Stimulated activated CD4-positive, alpha-beta T cell treated with anti-CD3 and anti-CD28 coated beads, Interleukin-4, amount 100 ng/mL, for 4 hours (primary cell): ENCODE measurements at places on chromosomes 7 and 10.

DNA sequence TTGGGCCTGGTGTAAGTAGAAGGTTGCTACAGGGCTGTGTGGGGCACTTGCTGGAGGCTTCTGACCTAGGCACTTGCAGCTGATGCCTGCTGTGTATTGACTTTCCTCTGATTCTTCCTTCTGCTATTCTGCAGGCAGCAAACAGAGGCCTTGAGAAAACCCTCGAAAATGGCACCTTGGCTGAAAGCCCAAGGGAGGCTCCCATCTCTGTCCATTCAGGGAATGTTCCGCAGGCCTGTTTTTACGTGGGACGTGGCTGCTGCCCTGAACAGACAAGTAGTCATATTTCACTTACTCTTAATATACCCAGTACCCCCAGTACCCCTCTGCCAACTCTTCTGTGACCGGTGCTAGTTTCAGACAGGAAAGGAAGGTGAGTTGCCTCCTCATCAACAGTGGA is 664.7 kb downstream of the INHBA start:
- no peak for DNase-seq

GRCh38 chr10:49076319-49076718 is 39.0 kb downstream of the VSTM4 start:
- DNase-seq, result no peak

- no peak for DNase-seq
Measured at GRCh38 chr7:129009437-129009836, 45.5 kb downstream of the TNPO3 start.

DNA sequence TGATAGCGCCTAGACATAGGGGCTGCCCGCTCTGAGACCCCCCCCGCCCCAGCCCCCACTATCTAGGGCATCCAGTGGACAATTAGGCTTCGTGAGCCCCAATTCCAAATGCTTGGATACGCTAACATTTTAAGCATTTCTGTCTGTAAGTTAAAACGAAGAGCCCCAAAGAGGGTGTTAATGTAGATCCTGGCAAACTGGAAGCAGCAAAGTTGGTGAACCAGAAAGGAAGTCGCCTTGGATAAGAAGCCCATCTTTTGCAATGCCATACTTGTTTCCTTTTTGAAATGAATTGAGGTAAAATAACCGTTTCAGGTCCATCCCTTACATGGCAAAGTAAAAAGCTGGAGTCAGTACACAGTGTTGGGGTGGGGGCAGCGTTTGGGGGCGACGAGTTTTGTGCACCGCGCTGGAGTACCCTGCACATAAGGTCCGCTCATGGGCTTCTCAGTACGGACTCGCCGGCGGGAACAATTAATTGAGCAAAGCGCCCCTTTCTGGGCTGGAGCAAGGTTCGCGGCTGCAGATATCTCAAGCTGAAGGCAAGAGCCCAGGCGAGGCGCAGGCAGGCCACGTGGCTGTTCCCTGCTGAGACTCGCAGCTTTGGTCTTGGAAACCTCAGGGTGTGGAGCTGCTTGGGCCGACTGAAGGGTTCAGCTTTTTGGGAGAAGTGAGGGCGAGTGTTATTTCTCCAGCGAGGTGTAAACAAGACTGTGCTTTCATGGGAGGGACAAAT is 1.4 kb upstream of the TWIST1 start:
- DNase-seq, result no peak

GRCh38 chr7:22860784-22861482 is 38.3 kb upstream of the TOMM7 start:
- no peak for DNase-seq

DNA sequence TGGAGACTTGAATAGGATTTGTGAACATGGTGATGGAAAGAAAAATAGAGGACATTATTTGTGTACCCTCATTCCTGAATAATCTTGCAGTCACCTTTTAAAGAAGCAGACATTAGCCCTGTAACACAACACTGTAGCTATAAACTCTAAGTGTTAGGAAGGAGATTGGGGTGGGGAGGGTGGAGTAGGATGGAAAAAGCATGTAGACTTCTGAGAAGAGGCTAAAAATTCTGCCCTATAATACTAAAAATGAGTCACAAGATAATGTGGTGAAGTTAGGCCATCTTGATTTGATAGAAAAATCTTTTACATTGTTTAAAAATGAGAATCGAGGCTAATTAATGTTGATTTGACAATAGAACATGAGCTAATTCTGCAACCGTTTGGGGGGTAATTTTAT is 128.8 kb downstream of the LCOR start:
- no peak for DNase-seq

DNA sequence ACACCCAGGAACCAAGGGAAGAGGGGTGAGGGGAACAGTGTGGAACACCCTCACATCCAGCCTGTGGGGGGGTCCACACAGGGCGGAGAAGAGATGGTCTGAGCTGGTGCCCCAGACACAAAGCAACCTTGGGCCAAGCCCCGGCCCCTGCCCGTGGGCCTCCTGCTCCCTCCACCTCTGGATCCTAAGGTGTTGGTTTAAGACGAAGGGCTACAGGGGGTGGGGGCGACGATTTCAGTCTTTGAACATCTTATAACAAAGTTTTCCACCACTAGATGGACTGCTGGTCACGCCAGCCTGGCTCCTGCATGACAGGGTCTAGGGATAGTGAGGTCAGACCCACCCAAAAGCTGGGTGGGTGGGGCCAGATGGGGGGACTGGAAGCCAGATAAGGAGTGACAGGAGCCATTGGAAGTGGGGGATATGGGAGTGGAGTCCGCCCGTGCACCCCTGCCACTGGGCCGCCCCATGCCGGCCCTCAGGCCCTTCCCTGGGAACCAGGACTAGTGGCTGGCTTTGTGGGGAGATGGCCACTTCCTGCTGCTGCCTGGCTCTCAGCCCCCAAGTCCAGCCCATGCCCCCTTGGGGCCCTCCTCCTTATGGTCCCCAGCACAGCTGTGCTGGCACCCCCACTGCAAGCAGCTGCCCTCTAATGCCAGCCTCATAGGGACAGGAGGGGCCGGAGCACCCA is 98.4 kb downstream of the RGS10 start:
- no peak for DNase-seq

- DNase-seq, result no peak
Measured at GRCh38 chr10:131816157-131816775, 84.5 kb upstream of the PPP2R2D start.

GRCh38 chr10:45261946-45262345 is 53.5 kb downstream of the OR13A1 start:
- DNase-seq, result no peak

DNA sequence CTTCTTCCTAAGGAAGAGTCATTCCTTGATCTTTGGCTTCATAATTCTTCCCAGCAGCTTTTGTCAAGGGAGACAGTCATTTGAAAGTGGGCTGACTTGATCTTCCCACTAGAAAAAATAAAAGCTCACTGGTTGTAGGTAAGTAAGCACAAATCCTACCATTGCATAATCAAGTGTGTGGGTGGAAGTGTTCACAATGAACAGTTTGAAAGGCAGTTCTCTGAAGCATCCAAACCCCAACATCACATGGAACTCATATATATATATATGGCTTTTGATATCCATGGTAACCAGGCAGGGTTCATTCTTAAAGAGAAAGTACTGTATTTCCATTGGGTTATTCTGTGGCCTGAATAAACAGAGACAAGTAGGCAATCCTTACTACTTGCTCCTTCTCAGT is 51.6 kb downstream of the ARMH3 start:
- DNase-seq, result no peak

DNA sequence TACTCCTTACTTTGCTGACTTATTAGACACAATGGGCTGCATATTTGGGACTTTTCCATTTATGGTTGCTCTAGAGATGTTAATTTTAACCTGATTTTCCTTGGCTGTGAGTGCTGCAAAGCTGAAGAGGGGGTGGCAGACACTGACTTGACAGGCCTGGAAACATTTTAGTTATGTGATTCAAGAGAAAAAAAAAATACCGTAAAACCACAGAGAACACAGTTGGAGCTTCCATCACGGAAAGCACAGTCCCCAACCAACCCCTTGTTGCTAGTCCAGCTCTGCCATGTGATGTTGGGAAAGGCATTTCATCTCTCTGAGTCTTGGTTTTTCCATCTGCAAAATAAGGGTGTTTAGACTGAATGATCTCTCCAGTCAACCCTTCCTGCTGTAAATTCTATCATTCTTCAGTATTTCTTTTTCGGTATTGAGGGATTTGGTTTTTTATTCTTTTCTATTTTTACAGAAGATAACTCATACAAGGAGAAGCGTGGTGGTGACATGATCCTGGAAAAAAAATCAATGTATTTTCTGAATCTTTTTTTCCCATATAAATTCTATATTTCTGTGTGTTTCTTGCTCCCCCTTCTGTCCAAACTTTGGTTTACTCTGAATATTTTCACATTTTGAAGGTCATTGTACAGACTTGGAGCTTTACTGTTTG is 246.1 kb downstream of the REEP3 start:
- no peak for DNase-seq

DNA sequence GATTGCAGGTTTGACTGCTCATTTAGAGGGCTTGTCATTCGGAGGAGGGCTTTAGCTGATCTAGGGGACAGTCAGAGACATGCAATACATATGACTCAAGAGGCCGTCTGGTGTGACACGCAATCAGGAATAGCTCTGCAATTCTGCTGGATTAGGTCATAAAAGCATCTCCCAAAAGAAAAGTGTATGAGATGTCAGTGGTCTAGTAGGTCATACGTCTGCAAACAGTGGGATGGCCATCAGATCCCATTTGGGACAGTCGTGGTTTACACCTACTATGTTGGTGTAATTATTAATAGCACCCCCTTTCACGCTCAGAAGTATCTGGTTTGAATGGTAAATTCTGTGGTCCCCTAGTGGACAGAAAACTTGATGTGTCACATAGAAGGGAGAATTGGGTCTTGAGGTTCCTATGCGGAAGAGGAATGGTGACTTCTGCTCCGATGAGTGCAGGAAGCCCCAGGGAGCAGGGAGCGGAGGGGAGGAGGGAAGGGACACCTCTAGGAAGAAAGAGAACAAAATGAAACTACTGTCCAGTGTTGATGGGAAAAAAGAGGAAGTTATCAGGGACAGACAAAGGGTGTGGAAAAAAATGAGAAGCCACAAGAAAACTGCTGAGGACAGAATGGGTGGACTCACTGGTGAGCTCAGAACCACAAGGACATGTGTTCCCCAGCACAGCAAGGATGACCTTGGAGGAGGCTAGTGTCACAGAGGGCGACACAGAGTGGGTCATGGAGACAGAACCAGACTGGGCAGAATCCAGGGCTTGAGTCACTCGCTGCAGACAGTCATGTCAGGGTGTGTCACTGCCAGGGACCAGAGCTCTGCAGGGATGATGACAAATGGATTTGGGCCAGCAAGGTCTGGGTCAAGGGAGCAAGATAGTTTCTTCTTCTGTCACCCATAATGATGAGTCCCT is 59.9 kb downstream of the MAP3K8 start:
- no peak for DNase-seq

- no peak for DNase-seq
Measured at GRCh38 chr7:107810626-107811025, 7.6 kb upstream of the SLC26A3 start.

GRCh38 chr10:8121201-8121890 is 66.9 kb downstream of the GATA3 start:
- no peak for DNase-seq

DNA sequence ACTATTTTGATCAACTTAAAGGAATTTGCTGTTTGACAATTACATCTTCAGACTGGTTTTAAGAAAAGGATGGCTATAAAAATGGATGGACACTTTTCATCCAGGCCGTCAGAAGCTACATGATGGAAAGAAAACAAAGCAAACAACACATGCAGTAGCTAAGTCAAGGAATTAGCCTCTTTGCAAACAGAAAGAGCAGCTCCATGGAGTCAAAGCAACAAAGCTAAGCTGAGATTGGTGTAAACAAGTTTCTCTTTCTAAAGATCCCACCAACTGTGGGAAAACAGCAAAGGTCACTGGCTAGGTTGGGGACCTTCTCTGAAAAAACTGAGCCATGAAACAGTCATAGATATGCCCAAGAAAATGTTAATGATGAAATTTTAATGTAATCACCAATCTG is 98.9 kb downstream of the RNF133 start:
- no peak for DNase-seq

- no peak for DNase-seq
Measured at GRCh38 chr7:132941905-132942304, 140.0 kb downstream of the CHCHD3 start.

DNA sequence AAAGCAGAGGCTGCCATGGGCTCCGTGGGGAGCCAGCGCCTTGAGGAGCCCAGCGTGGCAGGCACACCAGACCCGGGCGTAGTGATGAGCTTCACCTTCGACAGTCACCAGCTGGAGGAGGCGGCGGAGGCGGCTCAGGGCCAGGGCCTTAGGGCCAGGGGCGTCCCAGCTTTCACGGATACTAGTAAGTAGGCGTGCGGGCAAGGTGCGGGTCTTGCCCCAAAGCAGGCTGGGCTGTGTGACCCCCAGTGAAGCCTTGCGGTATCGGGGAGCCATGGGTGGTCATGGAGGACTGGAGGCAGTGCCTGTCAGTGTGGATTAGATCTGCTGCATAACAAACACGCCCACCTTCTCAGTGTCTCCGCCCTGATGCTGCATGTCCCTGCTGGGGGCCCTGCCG is 5.1 kb downstream of the SLC29A4 start:
- no peak for DNase-seq

- no peak for DNase-seq
Measured at GRCh38 chr7:29647020-29647654, 83.5 kb downstream of the PRR15 start.

DNA sequence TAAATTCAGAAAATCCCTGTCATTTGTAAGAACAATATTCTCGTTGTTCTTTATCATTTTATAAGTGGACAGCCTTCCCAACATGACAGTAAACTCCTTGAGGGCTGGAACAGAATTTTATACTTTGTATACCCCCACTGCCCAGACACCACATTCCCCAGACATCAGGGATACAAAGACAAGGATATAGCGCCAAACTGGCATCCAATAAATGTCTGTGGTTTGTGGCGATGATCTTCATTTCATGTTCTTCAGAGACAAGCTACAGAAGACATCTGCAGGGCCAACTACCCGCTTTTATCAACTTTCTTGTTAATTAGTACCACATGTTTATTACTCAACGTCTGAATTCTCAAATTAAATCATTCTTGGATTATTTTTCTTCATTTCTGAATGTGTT is 155.9 kb downstream of the ATE1 start:
- no peak for DNase-seq

DNA sequence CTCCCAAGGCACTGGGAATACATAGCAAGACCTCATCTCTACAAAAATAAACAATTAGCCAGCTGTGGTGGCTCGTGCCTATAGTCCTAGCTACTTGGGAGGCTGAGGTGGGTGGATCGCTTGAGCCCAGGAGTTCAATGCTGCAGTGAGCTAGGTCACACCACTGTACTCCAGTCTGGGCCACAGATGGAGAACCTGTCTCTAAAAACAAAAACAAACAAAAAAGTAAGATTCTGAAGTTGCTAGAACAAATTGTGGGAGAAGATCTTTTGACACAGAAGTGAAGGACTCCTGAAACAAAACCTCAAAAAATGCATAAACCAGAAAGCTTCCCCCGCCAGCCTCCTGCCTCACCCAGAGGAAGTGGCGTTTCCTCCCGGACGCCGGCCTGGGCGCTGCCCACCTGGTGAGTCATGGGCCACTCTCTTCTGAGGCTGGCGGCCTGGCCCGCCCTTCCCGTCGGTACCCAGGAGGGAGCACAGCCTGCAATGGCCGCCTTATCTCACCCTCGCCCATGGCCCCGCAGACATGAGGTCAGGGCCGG is 25.4 kb upstream of the ELN start:
- DNase-seq, result no peak
